ENCODE measurements at places on chromosomes 7 and 10.

DNA sequence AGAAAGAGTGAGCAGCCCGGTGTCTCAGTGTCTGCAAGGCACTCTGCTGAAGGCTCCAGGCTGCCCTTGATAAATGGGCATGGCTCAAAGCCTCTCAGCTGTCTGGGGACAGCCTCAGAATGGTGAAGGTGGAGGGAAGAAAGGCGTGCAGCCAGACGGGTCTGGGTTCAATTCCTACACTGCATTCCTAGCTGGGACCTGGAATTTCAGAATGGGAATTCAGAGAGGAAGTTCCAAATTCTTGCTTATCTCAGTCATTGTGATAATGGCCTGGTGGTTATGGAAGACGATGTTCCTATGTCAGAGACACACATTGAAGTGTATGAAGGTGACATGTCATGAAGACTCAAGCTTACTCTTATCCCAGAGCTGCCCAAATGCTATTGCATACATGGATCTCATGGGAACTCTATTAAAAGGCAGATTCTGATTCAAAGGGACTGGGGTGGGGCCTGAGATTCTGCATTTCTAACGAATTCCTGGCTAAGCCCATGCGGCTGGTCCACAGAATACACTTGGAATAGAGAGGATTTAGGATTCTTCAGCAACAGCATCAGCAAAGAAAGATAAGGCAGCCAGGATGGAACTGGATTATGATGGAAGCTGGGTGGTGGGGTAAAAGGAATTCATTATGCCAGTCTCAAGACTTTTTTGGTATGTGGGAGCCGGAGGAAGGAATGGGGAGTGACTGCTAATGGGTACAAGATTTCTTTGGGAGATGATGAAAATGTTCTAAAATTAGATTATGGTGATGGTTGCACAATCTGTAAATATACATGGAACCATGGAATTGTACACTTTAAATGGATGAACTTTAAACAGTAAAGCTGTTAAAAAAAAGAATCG lies 82.6 kb upstream of the ZMIZ1 start:
- H3K36me3 ChIP-seq = no peaks in the 10 kb centered on the region
- H3K4me1 ChIP-seq = peaks cover 7% of the 10 kb centered on the region
- no peaks in the 10 kb centered on the region for H3K27me3 ChIP-seq
- no peak overlapping the region for H3K4me3 ChIP-seq
- DNase-seq = no peak

DNA sequence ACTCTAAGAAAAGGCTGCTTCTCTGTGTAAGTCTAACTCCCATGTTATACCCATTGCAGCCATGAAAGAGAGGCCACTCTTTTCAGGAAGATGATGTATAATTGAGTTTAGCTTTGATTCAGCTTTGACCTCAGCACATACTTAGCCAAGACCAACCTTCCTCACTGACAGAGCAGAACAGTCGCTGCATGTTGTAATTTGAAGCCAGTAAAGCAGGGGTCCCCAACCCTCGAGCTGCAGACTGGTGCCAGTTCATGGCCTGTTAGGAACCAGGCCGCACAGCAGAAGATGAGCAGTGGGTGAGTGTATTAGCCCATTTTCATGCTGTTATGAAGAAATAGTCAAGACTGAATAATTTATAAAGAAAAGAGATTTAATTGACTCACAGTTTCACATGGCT lies 223.9 kb downstream of the GPR158 start:
- no peaks in the 10 kb centered on the region for H3K4me1 ChIP-seq
- H3K27me3 ChIP-seq = no peaks in the 10 kb centered on the region
- no peak overlapping the region for H3K27ac ChIP-seq

- H3K36me3 ChIP-seq = no peaks in the 10 kb centered on the region
- H3K4me3 ChIP-seq = no peak overlapping the region
- H3K4me1 ChIP-seq = no peaks in the 10 kb centered on the region
- DNase-seq = no peak
- no peak overlapping the region for H3K27ac ChIP-seq
These were observed 4.9 kb downstream of the GCK start for GRCh38 chr7:44184206-44184872.

- H3K4me3 ChIP-seq = no peak overlapping the region
- no peaks in the 10 kb centered on the region for H3K36me3 ChIP-seq
- H3K27me3 ChIP-seq = no peaks in the 10 kb centered on the region
- no peak overlapping the region for H3K27ac ChIP-seq
These were observed 185.1 kb upstream of the PRPS1L1 start for GRCh38 chr7:18212758-18213157.

GRCh38 chr7:33981226-33981625 lies 75.9 kb downstream of the BMPER start:
- no peak overlapping the region for H3K4me3 ChIP-seq
- DNase-seq = no peak
- H3K36me3 ChIP-seq = no peaks in the 10 kb centered on the region
- H3K4me1 ChIP-seq = peaks cover 7% of the 10 kb centered on the region
- peak overlapping the region; percentile 6 for H3K27ac ChIP-seq
- H3K27me3 ChIP-seq = no peaks in the 10 kb centered on the region

- peaks cover 9% of the 10 kb centered on the region for H3K4me1 ChIP-seq
- no peaks in the 10 kb centered on the region for H3K27me3 ChIP-seq
- DNase-seq = no peak
- no peak overlapping the region for H3K4me3 ChIP-seq
These were observed 29.3 kb downstream of the KCNH2 start for GRCh38 chr7:150948791-150949251.

Data from vagina (tissue), 2 donors.